Effector memory CD4-positive, alpha-beta T cell (primary cell): ENCODE measurements at places on chromosomes 4 and X.

- no peak for DNase-seq
Observed at GRCh38 chrX:54950730-54951375, 30.2 kb downstream of the TRO start.

- no peak for DNase-seq
Observed at GRCh38 chr4:153222707-153223426, 18.6 kb downstream of the TRIM2 start.

DNA sequence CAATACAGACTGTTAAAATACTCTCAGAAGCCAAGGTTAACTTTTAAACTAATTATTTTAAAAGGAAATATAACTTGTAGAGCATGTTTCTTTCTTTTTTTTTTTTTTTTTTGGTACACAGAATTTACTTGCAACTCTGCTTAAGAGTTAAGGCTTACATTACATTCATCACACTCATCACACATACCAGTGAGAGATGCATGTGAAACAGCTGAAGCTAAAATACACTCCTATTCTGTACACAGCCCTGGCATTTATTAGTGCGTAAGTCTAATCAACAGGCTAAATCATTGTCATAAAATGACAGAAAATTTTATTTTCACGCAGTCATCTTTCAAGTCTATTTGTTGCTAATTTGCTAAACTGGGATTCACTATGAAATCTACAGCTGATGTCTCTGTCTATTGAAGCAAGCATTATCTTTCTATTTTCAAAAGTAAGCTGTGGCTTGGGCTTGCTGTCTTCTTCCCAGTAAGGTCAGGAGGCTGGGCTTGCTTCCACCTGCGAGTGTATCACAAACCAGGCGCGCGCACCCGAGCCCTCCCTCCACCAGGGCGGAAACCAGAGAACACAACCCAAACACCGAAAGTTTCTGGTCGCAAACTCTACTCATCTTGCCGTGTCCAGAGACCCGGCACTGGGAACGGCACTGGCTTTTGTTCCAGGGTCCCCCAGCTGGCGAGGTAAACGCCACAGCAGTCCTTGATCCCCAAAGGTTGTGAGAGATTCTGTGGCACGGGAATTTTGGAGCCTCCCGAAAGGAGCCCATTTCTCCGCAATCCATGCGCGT, 3.9 kb downstream of the MAML3 start:
- peak; percentile 46 for DNase-seq

DNA sequence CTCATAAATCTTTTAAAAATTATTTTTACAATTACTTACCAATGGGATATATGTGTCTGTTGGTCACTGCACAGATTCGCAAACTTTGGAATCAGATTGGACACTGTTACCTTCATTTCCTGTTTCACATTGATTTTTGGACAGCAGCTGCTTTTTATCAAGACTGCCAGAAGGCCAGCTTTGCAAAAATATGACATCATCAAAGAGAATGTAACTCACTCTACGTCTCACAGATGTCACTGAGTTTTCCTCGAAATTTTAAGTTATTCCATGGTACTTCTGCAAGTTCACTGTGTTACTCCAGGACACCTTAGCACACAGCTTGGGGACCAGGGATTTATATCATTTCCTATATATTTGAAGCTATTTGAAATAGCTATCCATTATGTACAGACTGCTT, 31.8 kb upstream of the MAGEB2 start:
- DNase-seq = no peak

GRCh38 chr4:152462695-152463094, 73.2 kb downstream of the FBXW7 start:
- no peak for DNase-seq

DNA sequence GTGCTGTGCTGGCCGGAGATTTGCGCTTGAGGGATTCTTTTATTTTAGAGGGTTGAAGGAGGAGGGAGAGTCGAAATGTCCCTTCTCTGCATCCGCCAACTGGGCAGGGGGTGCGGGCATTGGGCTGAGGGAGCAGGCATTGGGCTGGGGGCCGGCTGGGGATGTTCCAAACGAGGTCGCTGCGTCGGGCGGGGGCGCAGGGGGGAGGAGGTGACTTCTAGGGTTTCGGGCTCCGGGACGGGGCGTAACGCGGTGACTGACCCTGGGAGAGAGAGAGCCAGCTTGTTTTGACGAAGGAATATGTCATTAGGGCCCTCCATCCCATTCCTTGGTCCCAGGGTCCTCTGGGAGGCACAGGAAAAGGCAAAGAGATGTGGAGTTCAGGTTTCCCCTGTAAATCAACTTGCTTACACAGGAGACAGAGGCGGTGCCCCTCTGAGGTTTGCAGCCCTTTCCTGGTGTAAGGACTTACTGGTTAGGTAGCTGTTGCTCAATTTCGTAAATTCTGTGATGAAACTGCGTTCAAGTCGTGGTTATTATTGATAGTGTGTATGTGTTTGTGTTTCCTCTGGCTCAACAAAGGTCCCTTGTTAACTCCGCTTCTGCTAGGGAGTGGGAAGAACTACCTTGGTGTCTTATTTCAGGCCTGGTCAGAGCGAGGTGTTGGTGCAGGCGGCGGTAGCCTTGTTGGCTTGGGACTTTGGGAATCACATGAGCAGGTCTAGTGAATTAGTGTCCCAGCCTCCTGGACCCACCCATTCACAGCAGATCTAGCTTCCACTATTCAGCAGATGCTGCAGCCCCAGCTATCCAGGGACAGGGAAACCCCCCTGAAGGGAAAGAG, 716 bp downstream of the FHIP1A start:
- no peak for DNase-seq

GRCh38 chr4:71026086-71026485, 32.6 kb downstream of the DCK start:
- DNase-seq = no peak

GRCh38 chr4:108336076-108336475, 167.3 kb upstream of the LEF1 start:
- DNase-seq = no peak

GRCh38 chrX:123036401-123036800, 147.7 kb upstream of the GRIA3 start:
- DNase-seq = no peak

DNA sequence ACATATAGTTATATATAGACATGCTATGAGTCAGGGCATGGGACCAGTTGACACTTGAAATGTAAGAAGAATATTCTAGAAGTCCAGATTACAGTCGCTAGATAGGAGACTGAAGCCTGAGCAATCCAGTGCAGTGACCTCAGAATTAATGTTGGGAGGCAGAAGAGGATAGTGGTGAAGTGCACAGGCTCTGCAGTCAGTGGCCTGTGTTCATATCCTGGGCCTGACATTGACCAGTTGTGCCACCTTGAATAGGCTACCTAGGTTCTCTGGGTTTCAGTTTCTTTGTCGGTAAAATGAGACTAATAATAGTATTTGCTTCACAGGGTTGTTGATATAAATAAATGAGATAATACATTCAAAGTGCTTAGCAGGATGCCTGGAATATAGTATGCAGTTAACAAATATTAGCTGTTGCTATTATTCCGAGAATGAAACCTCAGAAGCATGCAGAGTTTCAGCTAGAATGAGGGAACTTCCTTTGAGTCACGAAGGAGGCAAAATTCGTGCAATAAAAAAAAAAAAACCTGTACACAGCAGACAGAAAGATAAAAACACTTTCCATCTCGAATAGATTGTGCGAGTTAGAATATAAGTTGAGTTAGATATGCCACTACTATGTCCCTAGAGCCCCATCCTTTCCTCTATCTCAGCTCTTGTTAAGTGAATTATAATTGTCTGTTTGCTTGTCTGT, 4.0 kb upstream of the SH2D1A start:
- DNase-seq = no peak

DNA sequence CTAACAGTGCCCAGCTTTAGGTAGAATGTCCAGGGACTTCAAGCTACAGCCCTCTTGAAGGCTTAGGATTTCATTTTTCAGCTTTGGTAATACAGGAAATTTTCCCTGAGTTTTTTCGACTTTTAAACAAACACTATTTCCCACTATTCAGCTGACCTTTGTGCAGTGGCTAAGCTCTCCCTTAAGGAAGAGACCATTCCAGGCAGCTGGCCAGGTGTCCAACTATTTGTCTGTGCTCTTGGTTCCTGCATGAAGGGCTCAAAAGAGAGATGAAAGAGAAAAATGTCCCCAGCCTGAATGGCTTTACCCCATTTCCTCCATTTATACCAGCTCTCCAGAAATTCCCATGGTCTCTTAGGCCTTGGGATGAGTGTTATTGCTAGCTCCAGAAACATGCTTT, 111.9 kb upstream of the KLF8 start:
- no peak for DNase-seq

GRCh38 chr4:69800599-69800998, 40.2 kb upstream of the SULT1B1 start:
- DNase-seq = no peak

DNA sequence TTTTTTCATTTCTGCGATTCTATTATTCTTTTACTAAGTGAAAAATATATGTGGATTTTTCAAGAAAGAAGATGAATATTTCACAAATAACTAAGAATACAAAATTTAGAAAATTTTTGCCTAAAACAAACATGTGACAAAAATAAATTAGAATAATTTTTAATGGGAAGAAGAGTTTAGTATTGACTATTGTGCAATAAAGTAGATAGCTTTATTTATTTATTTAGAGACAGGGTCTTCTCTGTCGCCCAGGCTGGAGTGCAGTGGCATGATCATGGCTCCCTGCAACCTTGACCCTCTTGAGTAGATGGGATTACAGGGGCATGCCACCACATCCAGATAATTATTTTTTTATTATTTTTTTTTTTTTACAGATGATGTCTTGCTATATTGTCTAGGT, 95.3 kb upstream of the PAQR3 start:
- no peak for DNase-seq

DNA sequence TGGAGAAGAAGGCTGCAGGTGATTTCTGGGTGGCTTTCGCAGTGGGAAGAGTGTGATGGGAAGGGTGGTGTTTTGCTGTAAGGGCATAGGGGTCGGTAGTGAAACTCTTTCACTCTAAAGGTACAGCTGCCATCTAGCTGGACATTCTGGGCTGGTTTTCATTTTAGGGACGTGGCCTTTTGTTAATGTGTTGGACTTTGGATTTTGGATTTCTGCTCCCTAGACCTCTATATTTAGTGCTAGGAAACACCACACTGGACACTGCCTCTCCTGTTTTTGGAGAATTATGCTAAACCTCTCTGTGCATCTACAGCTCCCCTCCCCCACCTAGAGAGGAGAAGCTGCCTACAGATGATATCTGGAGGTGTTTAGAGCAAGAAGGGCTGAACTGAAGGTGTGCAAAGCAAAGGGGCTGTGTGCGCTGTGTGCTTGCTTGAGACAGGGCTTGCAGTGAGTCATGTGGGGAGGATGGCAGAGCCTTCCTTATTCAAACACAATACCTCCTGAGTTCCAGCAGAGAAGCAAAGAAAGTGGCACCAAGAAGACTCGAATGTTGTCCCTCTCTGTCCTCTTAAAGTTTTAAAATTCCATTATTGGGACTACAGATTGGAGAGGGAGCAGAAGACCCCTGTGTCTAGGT, 47.9 kb downstream of the STARD8 start:
- no peak for DNase-seq

GRCh38 chrX:31551913-31552312, 480.1 kb upstream of the FTHL17 start:
- no peak for DNase-seq

DNA sequence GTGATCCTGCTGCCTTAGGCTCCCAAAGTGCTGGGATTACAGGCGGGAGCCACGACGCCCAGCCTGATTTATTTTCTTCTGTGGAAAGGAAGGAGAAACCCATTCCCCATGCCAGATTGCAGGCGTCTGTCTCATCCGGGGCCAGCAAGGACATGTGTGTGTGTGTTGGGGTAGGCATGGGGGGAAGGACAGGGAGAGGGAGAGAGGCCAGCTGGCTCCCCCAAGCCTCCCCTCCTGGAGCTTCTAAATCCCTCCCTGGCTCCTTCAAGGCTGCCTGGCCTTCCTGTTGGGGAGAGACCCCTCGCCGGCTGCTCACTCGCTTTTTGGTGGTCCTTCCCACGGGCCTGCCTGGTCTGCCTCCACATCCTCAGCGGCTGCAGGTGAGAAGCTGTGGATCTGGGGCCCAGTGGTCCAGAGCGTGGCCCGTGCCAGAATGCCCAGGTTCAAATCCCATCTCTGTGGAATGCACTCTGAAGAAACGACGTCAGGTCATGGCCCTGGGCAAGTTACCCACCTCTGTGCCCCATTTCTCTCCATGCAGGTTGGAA, 1.3 kb upstream of the PLXNB3 start:
- no peak for DNase-seq

- no peak for DNase-seq
Observed at GRCh38 chr4:11259837-11260236, 168.9 kb downstream of the HS3ST1 start.

DNA sequence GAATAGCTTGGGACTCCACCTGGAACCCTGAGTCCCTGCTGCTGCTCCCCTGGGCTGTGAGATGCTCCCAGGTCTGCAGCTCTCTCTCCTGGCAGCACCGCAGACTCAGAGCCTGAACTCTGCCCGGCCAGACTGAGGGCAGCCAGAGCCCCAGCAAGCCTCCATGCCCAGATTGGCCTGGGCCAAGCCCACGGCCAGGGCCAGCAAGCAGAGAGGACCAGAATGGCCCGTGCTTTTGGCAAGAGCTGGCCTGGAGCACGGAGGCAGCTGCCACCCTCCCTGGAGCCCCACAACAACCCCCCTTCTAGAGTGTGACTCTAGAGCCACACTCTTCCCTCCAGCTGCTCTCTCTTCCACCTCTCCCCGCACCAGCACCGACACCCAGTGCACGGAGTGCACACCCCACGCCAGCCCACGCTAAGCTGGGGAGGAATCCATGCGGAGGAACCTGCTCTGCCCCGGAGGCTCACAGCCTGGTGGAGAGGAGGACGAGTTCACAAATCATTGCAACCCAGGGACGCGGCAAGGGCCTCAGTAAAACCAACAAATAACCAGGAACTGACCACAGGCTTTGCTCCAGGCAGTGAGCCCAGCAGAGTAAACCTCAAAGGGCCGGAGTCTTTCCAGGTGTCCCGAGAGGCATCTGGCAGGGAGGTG, 110.3 kb downstream of the HMX1 start:
- no peak for DNase-seq
